ENCODE measurements at places on chromosomes 4 and X.

- DNase-seq = no peak
These were observed 4.3 kb downstream of the SOWAHD start for GRCh38 chrX:119762718-119763117.

- no peak for DNase-seq
These were observed 9.0 kb upstream of the KLHL2 start for GRCh38 chr4:165198329-165198728.

DNA sequence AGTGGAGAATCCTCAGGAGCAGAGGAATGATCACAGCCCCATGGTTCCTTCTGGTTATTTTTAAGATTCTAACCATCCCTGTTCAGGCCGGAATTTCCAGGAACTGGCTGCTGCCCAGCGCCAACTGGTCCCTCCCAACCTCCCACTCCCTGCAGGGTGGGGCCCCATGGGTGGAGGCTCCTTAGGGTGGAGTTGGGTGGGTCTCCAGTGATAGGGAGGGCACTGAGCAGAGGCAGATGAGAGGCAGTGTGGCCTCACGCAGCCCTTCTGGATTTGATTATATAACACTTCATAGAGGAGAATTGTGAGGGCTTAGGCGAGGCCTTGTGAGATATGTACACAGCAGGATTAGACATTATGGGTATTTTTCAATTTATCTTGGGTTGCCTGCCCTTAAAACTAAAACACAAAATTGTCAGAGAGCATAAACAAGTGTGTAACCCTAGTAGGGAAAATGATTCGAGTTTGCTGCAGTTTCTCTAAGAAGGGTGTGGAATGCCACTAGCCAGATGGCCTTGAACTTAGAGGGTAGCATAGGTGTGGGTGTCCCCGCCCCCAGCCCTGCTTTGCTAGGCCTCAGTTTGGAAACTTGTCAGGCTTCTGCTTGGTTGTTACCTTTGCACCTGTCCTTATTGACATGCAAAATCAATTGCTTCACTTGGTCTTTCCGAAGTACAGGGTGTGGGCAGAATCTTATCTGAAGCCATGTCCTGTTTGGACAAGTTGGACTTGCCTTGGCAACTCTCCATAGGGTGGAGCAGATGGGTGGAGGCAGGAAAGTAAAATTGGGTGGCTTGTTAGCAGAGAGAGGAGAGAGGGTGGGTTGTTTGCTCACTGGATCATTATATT lies 9.4 kb downstream of the KLF3 start:
- DNase-seq = no peak

GRCh38 chrX:115330498-115331168 lies 41.1 kb downstream of the LUZP4 start:
- no peak for DNase-seq

GRCh38 chr4:150402871-150403272 lies 179.1 kb upstream of the MAB21L2 start:
- no peak for DNase-seq

DNA sequence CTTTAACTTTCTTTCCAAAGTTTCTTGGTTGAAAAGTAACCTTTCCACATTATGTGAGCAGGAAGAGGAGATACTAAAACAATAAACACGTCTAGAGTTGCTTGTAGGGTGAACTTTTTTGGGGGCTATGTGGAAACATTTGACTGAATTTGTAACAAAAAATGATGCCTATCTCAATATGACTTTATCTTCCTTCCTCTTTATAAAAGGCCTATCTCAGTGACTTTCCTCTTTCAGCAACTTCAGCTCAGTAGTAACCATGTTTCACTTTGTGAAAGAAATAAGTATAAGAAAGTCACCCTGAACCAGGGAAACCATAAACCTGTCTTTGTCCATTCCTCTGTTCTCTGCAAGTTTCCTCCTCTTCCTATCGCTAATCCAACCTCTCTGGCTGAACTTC lies 124.7 kb upstream of the TMEM164 start:
- DNase-seq = no peak

- DNase-seq = peak; percentile 18
These were observed 34.8 kb downstream of the OSTC start for GRCh38 chr4:108685036-108685686.

DNA sequence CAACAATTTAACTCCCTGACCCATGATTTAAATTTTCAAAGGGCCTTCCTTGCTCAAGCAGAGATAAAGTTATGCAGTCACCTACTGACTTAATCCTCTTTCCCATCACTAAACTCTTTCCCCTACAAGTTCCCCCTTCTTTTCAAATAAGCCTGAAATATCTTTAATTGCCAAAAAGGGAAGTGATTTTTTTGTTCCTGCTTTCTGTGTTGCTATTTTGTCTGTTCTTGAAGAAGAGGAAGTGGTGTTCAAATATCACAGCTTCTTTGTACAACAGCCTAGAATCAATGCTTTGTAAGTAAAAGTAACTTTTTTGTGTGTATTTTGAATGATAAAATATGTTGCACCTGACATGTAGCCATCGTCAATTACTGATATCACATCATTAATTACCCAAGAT lies 595.9 kb downstream of the CENPC start:
- no peak for DNase-seq

GRCh38 chr4:122873821-122874593 lies 47.4 kb downstream of the FGF2 start:
- peak; percentile 74 for DNase-seq

GRCh38 chr4:150033901-150034300 lies 44.3 kb upstream of the DCLK2 start:
- DNase-seq = peak; percentile 36

DNA sequence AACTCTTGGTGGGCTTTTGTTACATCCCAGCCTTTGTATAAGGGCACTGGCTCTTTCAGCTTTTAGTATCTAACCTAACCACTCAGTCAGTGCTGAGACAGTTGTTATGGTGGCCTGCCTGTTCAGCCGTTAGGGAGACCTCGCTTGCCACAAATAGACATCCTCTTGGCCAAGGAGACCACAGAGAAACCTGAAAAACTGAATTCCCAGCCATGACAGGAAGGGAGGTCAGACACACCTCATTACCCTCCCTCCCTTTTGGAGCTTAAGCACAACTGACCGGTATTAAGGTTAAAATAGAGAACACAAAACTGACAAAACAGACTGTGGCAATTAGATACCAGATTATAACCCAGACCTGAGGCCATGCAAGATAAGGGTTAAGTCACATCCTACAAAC lies 1639.3 kb downstream of the RPA4 start:
- no peak for DNase-seq

DNA sequence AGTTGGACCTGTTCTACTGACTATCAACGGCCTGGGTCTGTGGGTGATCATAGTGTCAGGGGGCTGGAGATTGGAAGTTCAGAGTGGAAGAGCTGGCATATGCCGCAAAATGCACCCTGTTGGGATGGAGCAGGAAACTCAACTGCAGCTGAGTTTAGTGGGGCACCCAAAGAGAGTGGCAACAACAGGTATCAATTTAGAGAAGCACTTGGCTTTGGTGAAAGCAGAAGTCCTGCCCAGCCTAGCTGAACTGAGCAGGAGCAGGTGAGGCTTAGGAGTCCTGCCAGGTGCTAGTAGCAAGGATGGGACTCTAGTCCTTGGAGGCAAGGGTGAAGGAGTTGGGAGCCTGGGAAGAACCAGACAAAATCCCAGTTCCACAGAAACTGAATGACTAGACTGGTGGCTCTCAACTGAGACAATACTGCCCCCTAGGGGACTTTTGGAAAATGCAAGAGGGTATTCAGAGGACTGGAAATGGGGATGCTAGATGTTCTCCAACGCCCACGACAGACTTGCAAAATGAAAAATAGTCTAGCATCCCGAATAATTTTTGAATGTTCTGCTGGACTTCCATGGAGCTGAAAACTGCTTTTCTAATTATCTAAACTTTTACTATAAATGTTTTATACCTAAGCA lies 49.4 kb downstream of the RTL9 start:
- peak; percentile 77 for DNase-seq

DNA sequence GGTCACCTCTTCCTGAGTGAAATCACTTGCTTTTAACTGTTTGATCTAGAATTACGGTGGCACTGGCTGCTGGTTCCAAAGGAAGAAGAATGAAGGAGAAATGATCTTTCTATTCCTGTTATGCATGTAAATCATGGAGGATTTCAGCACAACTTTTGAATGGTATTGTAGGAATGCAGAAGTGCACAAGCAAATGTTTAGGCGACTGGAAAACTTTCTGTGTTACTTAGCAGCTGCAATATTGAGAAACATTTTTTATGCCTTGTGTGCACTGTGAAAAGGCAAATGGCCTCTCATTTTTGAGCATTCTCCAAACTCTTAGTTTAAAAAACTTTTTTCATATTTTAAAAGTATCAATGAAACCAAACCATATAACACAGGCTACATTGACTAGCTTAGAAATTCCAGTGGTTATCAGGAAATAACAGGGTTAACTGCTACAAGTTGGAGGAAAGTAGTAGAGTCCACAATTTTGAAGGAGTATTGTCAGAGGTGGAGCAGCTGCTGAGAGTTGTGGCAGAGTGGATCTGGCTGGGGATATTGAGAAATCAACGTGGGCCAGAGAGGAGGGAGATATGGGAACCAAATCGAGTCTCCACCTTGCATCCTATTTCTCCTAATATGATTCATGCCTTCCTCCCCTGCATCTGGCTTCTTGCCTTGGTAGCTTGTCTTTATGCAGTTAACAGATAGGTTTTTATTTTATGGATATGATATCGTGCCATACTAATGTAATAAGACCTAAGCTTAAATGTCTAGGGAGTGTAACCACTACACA lies 32.0 kb upstream of the FHL1 start:
- peak; percentile 31 for DNase-seq

- DNase-seq = no peak
These were observed 28.7 kb downstream of the FAM9C start for GRCh38 chrX:13015536-13016236.

GRCh38 chr4:1872870-1873269 lies 1.7 kb downstream of the NSD2 start:
- DNase-seq = peak; percentile 83

DNA sequence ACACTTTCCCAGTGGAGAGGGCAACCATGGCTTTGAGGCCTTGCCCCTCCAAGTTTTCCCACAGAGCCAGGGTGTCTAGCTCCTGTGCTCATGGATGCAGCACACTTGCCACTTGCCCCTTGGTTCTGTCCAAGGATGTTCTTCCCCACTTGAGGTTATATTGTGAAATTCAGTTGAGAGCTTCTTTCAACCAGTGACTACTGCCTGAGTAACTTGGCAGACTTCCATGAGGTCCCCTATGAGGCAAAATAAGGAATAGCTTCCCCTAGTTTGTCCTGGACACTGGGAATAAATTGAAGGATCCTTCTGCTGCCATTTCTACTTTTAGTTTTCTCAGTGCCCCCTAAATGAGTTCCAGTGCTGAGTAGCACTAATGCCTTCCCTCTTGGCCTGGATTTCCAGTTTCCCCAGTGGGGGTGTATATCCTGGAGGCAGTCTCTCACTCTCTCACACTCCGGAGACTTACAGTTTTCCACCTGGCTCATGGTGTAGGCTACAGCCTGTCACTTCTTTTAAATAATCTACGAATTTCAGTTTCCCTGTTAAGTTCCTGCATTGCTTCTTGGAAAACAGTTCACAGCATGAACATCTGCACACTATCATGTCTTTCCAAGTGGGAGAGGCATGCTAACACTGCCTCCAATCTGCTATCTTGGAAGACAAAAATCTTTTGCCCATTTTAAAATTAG lies 36.4 kb upstream of the ADH4 start:
- peak; percentile 85 for DNase-seq

GRCh38 chr4:17426222-17426621 lies 85.7 kb downstream of the QDPR start:
- DNase-seq = no peak

- DNase-seq = no peak
These were observed 87.3 kb upstream of the DMD start for GRCh38 chrX:33298622-33299021.

- no peak for DNase-seq
These were observed 76.7 kb downstream of the IRF2 start for GRCh38 chr4:184397516-184398163.

DNA sequence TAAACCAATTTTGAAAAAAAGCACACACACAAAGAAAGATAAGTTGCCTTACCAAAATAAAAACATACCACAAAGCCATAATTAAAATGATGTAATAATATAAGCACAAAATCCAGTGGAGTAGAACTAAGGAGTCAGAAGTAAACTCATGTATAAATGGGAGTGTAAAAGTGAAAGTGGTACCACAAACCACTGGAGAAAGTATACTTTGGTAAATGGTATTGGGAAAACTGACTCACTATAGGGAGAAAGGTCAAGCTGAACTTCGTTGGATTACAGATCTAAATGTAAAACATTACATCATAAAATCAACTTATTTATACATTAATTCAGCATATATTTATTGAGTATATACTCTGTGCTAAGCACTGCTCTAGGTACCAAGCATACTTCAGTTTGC lies 46.3 kb upstream of the HHIP start:
- no peak for DNase-seq

DNA sequence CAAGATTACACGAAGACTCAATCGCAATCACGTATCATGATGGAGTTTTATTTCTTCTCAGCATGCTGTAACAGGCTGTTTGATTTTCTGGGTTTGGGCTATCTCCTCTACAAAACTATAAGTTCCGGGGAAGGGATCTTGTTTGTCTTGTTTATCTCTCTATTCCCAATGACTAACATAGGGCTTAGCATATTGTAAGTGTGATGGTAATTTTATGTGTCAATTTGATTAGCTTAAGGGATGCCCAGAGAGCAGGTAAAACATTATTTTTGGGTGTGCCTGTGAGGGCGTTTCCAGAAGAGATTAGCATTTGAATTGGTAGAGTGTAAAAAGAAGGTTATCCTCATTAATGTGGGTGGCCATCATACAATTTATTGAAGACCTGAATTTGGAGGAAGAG lies 32.8 kb upstream of the C1GALT1C1 start:
- DNase-seq = no peak

DNA sequence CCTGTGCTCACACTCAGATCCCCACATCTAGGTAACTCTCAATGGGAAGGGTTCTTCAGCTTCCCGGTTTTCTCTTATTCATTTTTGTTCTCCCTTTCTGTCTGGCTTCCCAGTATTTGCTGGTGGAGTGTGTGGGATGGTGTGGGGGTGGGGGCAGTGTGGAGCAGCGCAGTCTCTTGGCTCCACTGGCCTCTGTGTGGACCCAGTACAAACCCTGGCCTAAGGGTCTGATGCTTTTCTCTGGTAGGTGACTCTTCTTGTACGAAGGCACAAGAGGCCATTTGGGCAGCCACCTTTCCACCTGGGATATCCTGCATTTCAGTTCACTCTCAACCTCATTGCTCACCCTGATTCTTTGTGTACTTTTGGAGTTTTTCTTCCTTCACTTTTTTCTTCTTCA lies 71.3 kb downstream of the NBDY start:
- DNase-seq = no peak

DNA sequence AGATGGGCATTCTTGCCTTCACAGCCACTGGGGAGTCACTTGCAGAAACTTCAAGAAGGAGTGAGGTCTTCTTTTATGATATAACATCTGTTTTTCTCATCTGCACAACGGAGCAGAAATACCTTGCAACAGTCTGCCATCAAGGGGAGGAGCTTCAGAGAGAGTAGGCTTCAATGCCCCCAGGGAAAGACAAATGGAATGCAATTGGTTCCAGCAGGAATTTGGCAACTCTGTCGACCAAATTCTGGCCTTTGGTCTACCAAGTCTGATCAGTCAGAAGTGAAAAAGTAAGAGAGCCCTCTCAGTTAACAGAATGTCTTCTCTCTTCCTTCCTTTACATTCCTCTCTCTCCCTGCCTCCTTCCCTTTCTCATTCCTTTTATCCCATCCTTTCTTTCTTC lies 229.3 kb downstream of the IDS start:
- DNase-seq = peak; percentile 9

GRCh38 chr4:148429206-148429605 lies 13.0 kb downstream of the NR3C2 start:
- DNase-seq = no peak
